ENCODE measurements at places on chromosomes 4 and X. TPM values are rescaled to one million over a fixed set of nuclear protein-coding genes. Genes with fewer than 3 reads are reported as not detected.

PTPN13 gene
- total RNA-seq: 183 TPM

S100P gene
- not detected for total RNA-seq

DNA sequence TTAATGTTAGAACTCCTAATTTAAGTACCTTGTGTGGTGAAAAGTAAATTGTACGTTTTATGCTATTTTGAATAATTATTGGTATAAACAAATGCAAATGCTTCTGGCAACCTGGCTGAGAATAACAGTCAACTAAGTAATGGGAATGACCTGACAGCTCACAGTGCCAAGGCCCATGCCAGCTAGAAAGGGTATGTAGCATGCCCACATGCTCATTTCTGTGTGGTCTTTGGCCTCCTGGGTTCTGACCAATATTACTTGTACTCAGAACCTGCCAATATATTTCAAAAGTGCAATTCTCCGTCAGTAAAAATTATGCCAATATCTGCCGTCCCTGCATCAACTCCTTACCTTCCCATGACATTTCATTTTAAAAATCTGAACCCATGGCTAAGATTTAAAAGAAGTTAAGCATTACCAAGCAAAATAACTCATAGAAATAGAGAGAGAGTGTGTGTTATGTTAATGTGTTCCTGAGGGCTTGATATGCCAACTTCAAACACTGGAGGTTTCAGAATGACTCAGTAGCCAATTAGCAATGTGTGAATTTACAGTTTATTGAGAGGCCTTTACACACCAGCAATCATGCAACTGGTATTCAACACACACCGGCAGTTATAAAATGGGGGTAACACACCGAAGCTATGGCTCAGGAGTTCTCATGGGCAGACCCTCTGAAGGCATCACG, 820.8 kb downstream of the FSTL5 start:
- H3K36me3 ChIP-seq: no peaks in the 10 kb centered on the region
- no peaks in the 10 kb centered on the region for H3K27me3 ChIP-seq
- H3K27ac ChIP-seq: no peak overlapping the region
- no peak for DNase-seq
- H3K4me1 ChIP-seq: no peaks in the 10 kb centered on the region

- H3K27me3 ChIP-seq: no peaks in the 10 kb centered on the region
- peak; percentile 89 for DNase-seq
- H3K36me3 ChIP-seq: no peaks in the 10 kb centered on the region
- H3K4me3 ChIP-seq: peak within 1 kb of the TSS; percentile 60
- peaks cover 18% of the 10 kb centered on the region for H3K4me1 ChIP-seq
Observed at GRCh38 chrX:47218280-47218919, at the start of gene CDK16. Gene CDK16, plus strand, starts transcription at chrX:47218681. Its CDS starts 4,877 bp downstream, at chrX:47223558.

All from neural progenitor cell (in vitro differentiated cells).